GDM1 (cell line): ENCODE measurements at places on chromosomes 12 and 14.

- no peak for DNase-seq
Observed at GRCh38 chr12:148676-149416, 65.1 kb downstream of the SLC6A12 start.

DNA sequence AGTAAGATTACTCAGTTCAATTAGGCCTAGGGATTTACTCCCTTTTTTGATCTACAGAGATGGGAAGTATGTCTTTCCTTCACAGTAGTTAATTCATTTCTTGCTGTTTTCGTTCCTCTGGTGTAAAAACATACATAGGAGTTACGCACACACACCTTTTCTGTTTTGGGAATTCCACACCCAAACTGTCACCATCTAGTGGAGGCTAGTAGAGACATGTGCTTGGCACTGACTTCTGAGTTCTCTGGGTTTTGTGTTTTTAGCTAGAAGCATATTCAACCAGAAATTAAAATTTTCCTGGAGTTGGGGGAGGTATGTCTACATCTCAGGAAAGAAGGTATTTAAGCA is 1.4 kb downstream of the SUSD6 start:
- DNase-seq: no peak

- DNase-seq: no peak
Observed at GRCh38 chr14:70897464-70897863, 9.8 kb upstream of the PCNX1 start.

- no peak for DNase-seq
Observed at GRCh38 chr12:82996168-82996812, 309.6 kb downstream of the TMTC2 start.

GRCh38 chr12:13417516-13417915 is 221.0 kb downstream of the EMP1 start:
- no peak for DNase-seq

GRCh38 chr12:5497329-5498053 is 65.6 kb downstream of the NTF3 start:
- no peak for DNase-seq

DNA sequence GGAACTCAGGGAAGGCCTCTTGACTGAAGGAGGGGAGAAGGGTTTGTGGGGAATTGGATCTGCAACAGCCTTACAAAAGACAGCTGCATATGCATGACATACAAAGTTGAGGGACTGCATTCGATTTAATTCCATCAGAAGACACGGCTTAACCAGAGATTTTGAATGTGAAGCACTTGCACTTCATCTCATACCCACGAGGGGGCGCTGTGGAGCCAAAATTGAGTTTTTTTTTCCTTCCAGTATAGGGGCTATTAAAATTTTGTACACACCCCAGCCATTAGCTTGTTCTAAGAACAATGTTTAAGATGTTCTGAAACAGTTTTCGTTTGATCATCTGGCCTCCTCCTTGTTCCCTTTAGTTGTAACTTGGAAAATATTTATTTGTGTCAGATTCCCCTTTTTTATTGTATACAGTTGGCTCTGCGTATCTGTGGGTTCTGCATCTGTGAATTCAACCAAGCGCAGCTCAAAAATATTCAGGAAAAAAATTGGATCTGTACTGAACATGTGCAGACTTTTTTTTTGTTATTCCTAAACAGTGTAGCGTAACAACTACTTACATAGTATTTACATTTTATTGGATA is 1.6 kb downstream of the SUDS3 start:
- DNase-seq: peak; percentile 33

- DNase-seq: no peak
Observed at GRCh38 chr14:42224053-42224888, 617.6 kb downstream of the LRFN5 start.

DNA sequence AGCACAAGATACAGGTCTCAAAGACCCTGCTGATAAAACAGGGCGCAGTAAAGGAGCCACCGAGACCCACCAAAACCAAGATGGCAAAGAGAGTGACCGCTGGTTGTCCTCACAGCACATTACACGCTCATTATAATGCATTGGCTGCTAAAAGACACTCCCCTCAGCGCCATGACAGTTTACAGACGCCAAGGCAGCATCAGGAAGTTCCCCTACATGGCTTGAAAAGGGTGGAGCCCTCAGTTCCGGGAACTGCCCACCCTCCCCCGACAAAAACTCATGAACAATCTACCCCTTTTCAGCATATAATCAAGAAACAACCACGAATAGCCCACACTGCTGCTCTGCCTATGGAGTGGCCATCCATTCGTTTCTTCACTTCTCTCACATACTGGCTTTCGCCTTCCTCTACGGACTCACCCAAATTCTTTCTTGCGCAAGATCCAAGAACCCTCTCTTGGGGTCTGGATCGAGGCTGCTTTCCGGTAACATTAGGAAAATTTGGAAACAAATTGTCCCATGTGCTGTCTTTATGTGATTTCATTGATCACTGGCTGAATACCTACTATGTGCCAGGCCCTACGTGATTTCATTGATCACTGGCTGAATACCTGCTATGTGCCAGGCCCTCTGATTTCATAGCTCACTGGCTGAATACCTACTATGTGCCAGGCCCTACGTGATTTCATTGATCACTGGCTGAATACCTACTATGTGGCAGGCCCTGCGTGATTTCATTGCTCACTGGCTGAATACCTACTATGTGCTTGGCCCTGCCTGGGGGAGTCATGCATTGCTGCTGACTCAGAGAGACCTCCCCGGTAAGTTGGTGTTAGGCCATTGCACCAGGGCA is 126.4 kb downstream of the PIWIL1 start:
- DNase-seq: no peak
